ENCODE measurements at places on chromosomes 12 and 14.

DNA sequence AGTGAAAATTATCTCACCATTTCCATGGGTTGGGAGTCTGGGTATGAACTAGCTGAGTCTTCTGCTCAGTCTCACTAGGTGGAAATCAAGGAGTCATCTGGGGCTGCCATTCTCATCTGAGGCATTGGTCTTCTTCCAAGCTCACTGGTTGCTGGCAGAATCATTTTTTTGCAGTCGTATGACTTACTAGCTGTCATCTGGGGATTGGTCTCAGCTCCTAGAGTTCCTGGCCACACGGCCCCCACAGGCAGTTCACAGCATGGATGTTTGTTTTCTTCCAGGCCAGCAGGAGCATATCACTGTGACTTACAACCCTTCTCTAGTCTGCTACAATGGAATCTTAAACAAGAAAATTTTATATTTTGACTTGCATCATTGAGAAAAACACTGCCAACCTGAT is 18.6 kb upstream of the OR10AD1 start:
- no peak for DNase-seq

DNA sequence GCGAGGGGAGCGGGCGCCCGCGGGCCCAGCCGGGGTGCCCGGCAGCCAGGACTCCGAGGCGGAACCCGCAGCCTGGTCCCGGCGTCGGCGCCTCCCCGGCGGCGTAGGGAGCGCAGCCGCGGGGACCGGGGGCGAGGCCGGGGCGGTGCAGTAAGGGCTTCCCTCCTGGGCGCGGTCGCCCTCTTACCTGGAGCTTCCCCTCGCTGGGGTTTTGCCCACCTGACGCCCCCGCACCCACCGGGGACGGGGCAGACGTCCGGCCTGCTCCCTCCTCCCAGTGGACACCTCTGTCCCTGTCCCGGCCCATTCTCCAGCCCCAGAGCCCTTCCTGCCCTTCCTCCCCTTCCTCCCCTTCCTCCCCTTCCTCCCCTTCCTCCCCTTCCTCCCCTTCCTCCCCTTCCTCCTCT is 413 bp upstream of the TUBA1C start:
- peak; percentile 62 for DNase-seq

DNA sequence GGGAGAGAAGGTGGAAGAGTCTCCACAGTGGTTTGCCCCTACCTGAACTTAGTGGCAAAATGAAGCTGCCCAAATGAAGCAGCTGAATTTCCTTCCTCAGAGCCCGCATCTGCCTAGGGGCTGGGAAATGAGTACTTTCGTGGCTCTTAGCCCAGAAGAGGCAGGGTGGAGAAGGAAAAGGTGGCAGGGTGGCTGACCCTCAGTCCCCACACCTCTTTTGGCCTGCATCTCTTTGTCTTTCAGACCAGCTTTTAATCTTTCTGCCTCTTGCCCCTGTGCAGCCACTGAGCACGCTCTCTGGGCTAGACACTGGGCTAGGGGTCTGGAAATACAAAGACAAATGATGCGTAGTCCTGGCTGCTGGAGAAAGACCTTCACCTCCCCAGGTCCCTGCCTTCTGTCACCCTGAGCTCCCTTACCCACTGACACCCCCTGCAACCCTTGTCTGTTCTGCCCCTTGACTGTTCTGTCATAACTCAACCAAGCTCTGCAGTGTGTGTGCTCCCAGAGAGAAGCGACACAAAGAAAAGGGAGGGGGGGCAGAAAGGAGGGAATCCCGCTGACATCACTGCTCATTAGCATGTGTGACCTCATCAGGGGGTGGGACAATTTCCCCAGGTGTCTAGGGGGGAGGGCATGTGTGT is 371 bp upstream of the REM2 start:
- DNase-seq = peak; percentile 30

GRCh38 chr12:99232324-99232723 is 415.2 kb upstream of the GARIN6 start:
- no peak for DNase-seq

DNA sequence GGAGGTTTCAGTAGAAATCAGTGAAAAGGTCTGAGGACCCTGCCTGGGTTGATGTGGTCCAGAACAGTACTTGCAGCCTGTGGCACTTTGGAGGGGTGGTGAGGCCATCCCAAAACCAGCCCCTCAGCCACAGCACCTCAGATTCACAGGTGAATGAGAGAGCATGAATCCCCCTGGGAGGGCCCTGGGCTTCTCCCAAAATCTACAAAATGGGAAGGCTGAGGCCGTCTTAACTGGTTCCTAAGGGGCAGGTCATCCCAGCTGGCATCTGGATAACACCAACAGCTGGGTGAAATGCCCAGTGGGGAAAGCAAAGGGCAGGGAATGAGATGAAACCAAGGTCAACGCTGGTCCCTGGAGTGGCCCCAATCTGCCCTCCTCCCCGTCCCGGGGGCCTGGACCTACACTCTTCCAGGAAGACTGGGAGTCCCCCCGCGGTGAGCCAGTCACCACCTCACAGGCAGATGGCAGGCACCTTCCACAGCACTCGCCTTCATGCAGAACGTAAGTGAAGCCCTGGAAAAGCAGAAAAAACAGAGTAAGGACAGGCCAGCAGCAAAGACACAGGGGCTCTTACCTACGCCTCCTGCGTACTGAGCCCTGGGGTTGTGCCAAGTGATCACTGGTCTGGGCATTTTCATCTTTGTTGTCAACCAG is 26.3 kb upstream of the ANO2 start:
- no peak for DNase-seq

DNA sequence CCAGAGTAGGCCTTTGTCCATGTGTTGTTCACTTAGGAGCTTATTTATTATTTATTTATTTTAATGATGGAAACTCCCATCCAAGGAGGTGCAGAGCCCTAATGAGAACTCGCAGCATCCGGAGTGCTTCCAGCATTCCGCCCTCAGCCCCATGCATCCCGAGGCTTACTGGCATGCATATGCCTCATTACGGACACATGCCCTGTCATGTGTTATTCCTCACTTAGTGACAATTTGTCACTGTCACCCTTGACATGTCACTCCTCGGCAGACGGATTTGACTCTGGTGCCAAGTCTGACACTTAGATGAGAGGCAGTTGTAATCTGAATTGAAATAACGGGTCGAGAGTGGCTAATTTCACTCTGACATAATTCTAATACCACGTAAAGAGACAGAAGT is 132.8 kb downstream of the VRK1 start:
- no peak for DNase-seq

Measured in suppressor macrophage treated with lipopolysaccharide for 1 hour (primary cell).